Effector memory CD4-positive, alpha-beta T cell (primary cell): ENCODE measurements at places on chromosomes 6 and 20.

- no peaks in the 10 kb centered on the region for H3K27me3 ChIP-seq
- H3K27ac ChIP-seq, result no peak overlapping the region
- H3K4me3 ChIP-seq, result no peak overlapping the region
- peaks cover 16% of the 10 kb centered on the region for H3K36me3 ChIP-seq
These were observed 73.0 kb downstream of the SHPRH start for GRCh38 chr6:145891126-145891525.

DNA sequence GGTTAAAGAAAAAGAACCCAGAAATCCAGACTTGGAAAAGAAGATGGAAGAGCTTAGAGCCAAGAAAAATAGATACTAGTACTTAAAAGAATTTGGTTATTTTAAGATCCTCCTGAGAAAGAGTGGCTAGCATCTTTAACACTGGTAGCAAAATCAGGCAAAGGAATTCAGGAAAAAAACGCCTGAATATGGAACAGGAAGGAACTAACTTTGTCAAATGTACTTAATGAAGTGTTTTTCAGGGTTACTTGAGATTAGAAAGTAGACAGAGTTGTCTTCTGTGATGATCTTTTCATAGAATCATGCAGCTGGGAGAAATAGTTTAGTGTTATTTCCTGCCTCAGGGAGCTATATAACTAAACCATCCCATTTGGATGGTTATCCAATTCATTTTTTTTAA lies 50.8 kb upstream of the SASH1 start:
- no peak overlapping the region for H3K4me3 ChIP-seq
- H3K36me3 ChIP-seq, result no peaks in the 10 kb centered on the region

GRCh38 chr6:169832247-169832948 lies 81.0 kb downstream of the ERMARD start:
- H3K4me3 ChIP-seq, result no peak overlapping the region
- H3K4me1 ChIP-seq, result no peaks in the 10 kb centered on the region
- no peak overlapping the region for H3K27ac ChIP-seq
- DNase-seq, result no peak
- H3K36me3 ChIP-seq, result no peaks in the 10 kb centered on the region

- H3K4me3 ChIP-seq, result no peak overlapping the region
- DNase-seq, result no peak
- no peaks in the 10 kb centered on the region for H3K27me3 ChIP-seq
- H3K27ac ChIP-seq, result peak overlapping the region; percentile 63
- H3K36me3 ChIP-seq, result no peaks in the 10 kb centered on the region
- peaks cover 16% of the 10 kb centered on the region for H3K4me1 ChIP-seq
These were observed 78.7 kb downstream of the SGK1 start for GRCh38 chr6:134238960-134239795.
